ENCODE measurements at places on chromosomes 7 and 10.

DNA sequence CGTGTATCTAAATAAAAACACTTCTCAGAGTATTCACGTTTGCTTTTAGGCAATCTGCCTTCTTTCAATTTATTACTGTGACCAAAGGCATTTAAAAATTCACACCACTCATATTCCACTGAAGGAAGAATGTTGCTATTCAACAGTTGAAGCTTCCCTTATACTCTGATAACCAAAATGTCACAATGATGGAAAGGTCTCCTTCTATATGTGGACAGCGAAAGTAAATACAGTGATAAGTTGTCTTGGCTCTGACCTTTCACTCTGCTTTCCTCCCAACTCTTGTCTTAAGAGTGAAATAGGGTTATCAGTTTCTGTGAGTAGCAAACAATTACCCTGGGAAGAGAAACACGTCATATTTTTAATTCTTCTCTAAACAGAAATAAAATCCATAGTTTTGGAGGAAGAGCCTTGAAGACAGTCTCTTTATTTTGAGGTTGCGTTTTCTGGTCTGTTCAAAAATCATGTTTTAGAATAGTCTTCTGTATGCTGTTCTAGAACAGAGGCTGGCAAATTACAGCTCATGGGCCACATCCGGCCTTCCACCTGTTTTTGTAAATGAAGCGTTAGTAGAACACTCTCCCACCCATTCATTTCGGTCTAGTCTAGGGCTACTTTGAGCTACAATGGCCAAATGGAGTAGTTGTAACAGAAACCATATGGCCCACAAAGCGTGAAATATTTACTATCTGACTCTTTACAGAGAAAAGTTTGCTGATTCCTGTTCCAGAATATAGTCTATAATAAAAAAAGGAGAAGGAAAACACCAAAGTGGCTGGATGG, 41.3 kb downstream of the ETV1 start:
- peaks cover 11% of the 10 kb centered on the region for H3K4me1 ChIP-seq
- H3K27me3 ChIP-seq, result no peaks in the 10 kb centered on the region
- no peak overlapping the region for H3K27ac ChIP-seq
- H3K4me3 ChIP-seq, result no peak overlapping the region
- no peaks in the 10 kb centered on the region for H3K36me3 ChIP-seq
- DNase-seq, result no peak

DNA sequence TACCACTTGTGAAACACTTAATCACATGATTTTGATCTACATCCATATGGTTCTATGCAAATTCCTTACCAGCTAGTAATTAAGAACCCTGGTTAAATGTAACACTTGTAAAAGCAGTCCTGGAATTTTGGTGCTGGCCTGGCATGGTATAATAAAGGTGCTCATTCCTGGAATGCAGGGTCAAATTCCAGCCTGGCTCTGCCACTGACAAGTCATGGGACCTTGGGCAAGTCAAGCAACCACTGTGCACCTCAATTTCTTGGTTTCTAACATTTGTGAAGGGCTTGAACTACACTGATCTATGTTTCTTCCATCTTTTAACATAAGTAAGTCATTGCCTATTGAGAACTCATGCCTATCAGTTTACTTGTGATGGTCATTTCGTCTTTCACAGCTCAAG, 91.9 kb upstream of the PIK3CG start:
- no peak for DNase-seq

- no peaks in the 10 kb centered on the region for H3K4me1 ChIP-seq
- no peak for DNase-seq
- H3K4me3 ChIP-seq, result no peak overlapping the region
- no peak overlapping the region for H3K27ac ChIP-seq
- H3K27me3 ChIP-seq, result no peaks in the 10 kb centered on the region
- no peaks in the 10 kb centered on the region for H3K36me3 ChIP-seq
Observed at GRCh38 chr10:52056291-52056690, 257.8 kb upstream of the DKK1 start.

- peaks cover 40% of the 10 kb centered on the region for H3K36me3 ChIP-seq
- no peak overlapping the region for H3K27ac ChIP-seq
- peak; percentile 30 for DNase-seq
- H3K27me3 ChIP-seq, result no peaks in the 10 kb centered on the region
- peaks cover 18% of the 10 kb centered on the region for H3K4me1 ChIP-seq
Observed at GRCh38 chr7:45082031-45082830, 6.5 kb downstream of the NACAD start.
